NCI-H146 (cell line): ENCODE measurements at places on chromosomes 3 and 15.
A peak's percentile ranks its signal among the peaks of the same experiment; 100 is the strongest.

GRCh38 chr3:81871358-81872155 is 110.1 kb upstream of the GBE1 start:
- DNase-seq, result peak; percentile 44

- no peak for DNase-seq
These were observed 7.1 kb downstream of the KAT2B start for GRCh38 chr3:20047341-20047779.

- no peak for DNase-seq
These were observed 688.6 kb upstream of the ZNF385D start for GRCh38 chr3:22439626-22440025.

DNA sequence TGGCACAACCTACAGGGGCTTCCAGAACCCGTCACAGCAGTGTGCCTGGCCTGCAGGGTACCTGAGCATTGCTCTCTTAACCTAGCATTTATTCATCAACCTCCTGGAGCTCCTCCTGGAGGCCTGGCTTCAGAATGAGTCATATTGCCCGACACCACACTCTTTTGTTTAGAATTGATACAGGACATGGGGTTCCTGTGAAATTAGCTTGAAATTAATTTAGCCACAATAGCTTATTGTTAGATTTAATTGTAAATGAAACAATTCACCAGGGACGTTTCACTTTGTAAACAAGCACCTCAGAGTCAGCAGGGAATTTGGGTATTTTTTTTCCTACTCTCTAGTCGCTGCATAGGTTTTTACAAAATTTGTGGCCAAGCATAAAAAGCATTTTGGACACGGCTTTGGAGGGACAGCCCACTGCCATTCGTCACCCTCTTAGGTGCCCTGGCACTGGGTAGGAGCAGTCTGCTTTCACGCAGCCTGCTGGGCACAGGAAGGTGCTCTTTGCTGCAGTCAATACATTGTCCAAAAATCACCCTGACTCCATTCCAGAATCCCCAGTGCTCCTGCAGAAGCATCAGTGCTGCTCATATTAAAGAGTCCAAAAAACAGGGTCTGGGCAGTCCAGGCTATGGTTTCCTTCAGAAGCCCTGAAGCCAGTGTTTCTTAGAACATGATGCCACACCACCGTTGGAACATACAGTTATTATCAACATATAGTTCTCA is 60.8 kb upstream of the MEF2A start:
- DNase-seq, result peak; percentile 22
